Stimulated activated CD4-positive, alpha-beta T cell treated with anti-CD3 and anti-CD28 coated beads, Interleukin-4, amount 100 ng/mL, for 4 hours (primary cell): ENCODE measurements at places on chromosomes 2 and 18.

DNA sequence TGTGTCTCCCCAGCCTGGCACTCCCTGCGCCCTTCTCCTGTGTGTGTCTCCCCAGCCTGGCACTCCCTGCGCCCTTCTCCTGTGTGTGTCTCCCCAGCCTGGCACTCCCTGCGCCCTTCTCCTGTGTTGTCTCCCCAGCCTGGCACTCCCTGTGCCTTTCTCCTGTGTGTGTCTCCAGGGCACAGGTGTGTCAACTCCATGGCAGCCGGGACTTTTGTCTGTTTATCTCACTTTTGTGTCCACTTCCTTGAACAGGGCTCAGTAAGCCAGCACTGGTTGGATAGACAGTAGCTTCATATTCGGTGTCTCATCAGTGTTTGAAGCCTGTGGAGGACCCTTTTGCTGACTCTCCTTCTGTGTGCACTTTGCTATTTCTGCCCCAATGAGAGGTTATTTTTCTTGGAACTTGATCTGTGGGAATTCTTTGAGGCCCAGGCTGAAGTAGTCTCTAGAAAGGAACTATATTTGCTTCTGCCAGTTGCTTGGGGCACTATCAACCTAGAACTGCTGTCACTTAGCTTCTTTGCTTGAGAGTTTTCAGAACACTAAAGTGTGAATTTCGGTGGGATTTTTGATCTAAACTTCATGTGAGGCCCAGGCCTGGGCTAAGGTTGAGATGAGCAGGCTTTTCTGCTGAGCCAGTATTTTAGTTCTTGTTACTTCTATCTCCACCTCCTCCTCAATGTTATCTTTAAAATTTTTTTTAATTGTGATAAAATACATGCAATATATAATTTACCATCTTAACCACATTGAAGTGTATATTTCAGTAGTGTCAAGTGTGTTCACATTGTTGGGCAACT is 8.3 kb upstream of the ASB1 start:
- DNase-seq, result no peak

DNA sequence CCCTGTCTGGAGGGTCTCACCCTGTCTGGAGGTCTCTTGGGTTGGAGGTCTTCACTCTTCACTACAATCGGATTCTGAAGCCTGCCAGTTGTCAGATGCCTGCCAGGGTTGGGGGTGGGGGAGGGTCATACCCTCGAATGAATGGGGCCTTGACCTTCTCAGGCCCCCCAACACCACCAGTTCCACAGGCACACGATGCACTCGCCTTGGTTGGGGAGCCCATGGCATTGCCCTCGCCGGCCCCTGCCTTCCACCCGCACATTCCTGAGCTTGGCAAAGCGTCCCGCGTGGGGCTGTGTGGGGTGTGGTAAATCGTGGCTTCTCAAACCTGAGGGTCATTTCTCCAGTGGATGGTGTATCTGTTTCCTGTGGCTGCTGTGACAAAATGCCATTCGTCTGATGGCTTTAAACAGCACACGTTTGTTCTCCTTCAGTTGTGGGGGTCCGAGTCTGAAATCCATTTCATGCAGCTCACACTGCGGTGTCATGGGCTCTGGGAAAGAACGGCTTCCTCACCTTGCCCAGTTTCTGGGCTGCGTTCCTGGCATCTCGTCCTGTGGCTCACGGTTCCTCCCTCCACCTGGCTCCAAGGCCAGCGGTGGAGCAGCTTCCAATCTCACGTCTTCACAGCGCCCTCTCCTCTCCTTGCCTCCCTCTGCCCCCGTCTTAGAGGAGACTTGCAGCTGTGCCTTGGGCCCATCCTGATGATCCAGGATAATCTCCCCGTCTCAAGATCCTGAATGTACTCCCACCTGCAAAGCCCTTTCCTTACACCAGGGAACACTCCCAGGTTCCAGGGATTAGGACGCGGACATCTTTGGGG is 38.0 kb upstream of the HPCAL1 start:
- no peak for DNase-seq

DNA sequence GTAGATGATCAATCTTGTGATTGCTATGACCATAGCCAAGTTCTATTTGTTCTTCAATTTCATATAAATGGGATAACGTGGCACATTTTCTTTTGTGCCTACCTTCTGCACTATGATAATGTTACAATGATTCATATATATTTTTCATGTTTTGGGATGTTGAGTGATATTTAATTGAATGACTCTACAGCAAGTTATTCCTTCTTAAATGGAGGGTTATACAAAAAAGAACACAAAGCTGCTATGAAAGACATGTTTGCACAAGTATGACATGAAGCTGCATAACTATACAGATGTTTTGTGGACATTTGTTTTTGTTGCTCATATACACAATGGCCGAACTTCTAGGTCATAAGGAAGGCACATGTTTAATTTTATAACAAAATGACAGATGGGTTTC is 356.2 kb downstream of the CBLN2 start:
- DNase-seq, result no peak

GRCh38 chr2:134290358-134290757 is 36.5 kb downstream of the MGAT5 start:
- DNase-seq, result no peak

DNA sequence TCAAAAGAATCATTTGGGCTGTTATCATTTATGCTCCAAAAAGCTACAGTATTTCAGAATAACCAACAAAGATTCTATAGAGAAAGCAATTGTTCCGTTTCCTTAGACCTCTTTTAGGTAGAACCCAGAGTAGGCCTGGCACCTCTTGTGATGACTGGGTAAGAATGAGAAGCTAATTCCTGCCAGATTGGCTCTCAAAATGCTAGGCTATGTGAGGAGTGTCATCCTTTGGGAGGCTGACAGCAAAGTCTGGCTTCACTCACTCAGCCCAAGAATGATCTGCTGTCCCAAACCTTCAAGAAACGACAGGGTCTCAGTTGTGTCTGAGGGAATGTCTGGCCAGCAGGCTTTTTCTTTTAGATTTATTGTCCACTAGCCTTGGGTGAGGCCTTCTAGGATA is 4.5 kb downstream of the CERS6 start:
- no peak for DNase-seq

DNA sequence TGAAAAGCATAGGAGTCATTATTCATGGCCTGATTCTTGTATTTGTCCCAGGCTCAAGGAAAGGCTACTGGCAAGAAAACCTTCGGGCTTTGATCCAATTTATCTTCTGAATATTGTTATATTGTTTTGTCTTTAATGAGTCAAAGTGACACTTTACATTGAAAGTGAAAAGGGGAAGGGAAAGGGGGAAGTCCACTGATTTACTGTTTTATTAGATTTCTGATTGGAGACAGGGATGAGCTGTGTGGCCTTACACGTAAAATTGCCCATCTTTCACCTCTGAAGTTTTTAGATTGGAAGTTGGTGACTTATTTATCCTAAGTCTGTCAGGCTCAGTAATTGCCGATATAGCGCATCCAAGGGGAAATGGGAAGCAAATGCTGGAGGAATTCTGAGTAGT is 843.8 kb upstream of the LRRTM1 start:
- DNase-seq, result no peak

DNA sequence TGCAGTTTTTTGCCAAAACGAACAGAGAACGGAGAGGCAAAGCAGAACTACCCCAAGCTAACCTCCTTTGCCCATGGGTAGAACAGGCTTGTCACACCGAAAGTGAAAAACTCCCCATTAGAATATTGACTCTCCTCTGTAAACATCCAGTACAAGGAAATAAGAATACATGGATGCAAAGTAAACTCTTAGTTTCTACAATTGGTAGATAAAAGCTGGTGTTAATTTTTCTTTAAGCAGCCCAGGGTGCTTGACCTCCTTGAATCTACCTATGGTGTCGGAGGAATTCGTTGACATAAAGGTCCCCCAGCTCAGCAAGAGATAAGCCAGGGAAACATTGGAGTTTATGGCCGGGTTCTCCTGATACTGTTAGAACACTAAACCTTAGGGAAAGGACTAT is 48.4 kb upstream of the DSG1 start:
- DNase-seq, result no peak

DNA sequence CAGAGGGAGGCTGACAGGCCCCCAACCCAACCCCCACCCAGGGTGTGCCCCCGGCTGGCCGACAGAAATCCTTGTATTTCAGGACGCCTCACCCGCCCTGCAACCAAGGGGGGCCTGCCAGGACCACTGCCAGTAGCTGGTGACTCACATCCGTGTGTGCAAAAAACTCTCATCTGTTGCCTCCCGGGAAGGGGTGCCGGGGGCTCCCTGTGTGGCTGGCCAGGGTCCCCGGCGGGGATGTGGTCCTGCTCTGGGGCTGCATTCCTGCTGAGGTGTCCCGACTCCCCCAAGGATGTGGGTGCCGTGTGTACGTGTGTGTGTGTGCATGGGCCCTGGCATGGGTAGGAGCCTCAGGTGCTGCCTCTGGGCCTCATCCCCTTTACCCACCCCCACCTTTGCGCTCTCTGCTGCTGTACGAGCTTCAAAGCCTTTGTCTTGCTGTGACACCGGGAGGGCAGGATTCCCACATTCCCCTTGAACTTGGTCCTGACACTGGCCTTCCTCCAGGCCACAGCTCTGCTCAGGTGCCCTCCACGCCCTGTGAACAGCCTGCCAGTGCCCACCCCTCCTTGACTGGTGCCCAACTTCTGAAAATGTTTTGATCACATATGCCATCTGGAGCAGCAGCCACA is 226.3 kb upstream of the HDAC4 start:
- no peak for DNase-seq

DNA sequence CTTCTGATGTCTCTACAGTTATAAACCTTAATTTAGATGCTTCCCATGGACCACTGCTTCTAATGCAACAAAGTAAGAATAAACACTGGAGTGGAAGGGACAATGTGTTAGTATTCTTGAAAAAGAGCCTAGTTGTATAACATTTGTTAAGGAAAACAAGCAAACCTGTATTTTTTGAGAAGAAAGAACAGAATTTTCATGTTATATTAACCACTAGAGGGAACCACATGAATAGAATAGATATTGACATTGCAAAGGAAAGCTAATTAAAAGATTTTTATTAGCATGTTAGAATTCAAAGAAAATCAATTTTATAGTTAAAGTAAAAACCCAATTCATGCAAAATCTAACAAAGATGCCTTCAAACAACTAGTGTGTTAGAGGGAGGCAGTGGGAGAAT is 151.2 kb upstream of the BARD1 start:
- DNase-seq, result no peak

GRCh38 chr18:58856881-58857280 is 7.8 kb upstream of the ZNF532 start:
- no peak for DNase-seq

DNA sequence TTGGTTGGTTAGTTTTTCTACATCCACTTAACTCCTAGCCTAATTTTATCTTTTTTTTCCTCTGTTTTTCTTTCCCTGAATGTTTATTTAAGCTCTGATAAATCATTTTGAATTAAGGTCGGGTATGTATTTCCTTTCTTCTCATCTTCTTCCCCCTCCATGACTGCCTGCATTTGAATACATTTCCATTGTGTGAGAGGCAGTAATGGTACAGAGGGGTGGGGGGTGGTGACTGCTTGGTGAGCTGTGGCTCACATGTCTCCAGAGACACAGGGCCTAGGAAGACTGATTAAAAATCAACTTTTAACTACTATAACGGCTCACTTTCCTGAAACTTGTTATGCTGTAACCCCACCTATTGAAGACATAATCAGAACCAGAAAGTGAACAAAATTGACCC is 58.0 kb downstream of the NEDD4L start:
- no peak for DNase-seq

- DNase-seq, result no peak
These were observed 20.6 kb upstream of the HAAO start for GRCh38 chr2:42812899-42813479.

GRCh38 chr2:85230679-85231467 is 96.9 kb downstream of the TGOLN2 start:
- DNase-seq, result no peak

DNA sequence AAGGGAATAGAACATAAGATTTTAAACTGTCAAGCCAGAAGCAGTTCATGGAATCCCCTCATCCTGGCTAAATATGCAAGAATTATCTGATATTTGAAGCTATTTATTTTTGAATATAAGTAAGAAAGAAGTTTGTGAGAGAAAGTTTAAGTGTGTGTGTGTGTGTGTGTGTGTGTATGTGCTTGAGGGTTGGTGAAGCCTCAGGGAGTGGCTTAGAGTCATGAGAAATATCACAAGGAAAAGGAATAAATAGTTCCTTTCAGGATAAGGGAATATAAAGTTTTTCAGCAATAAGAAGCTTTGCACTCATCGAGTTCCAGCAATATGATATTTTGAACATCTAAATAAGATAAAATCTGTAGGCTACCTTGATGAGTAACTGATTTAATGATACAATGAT is 359.6 kb downstream of the MEIS1 start:
- no peak for DNase-seq

- no peak for DNase-seq
These were observed 332.2 kb upstream of the LRP1B start for GRCh38 chr2:142463047-142463446.

GRCh38 chr2:229129738-229130371 is 141.2 kb downstream of the PID1 start:
- no peak for DNase-seq

GRCh38 chr18:78986018-78986481 is 6.4 kb downstream of the SALL3 start:
- no peak for DNase-seq

GRCh38 chr2:108978709-108979111 is 10.3 kb downstream of the EDAR start:
- no peak for DNase-seq

GRCh38 chr2:37825586-37825985 is 99.5 kb upstream of the RMDN2 start:
- DNase-seq, result no peak

GRCh38 chr2:160977854-160978253 is 182.4 kb upstream of the TANK start:
- no peak for DNase-seq

DNA sequence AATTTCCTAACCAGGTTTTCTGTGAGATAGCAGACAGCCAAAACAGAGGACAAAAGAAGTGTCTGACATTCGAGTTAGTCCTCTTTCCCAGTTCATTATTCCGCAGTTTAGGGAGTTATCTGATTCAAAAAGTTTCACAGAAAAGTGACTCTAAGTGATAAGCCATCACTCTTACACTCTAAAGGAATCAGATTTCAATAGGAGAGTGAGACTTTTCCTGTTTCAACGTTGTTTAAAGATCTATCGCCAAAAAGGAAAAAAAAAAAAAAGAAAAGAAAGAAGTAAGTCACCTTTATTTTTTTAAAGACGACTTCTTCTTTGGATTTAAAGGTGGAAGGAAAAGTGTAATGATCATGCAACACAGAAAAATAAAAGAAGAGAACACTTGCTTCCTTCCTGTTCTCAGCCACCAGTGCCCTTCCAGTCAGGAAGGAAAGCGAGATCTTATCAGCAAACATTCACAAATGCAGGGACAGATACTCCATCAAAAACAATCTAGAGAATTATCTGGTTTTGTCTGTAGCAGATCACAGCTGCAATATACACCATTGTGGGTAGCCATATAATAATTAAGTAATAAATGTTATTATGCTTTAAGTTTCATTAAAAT is 49.8 kb downstream of the TFPI start:
- DNase-seq, result no peak
